Stimulated activated CD8-positive, alpha-beta memory T cell treated with anti-CD3 and anti-CD28 coated beads, Interleukin-4, amount 100 ng/mL, for 1 hour (primary cell): ENCODE measurements at places on chromosomes 2 and 18.

- DNase-seq: no peak
Measured at GRCh38 chr2:209422191-209422754, 1.6 kb upstream of the MAP2 start.

DNA sequence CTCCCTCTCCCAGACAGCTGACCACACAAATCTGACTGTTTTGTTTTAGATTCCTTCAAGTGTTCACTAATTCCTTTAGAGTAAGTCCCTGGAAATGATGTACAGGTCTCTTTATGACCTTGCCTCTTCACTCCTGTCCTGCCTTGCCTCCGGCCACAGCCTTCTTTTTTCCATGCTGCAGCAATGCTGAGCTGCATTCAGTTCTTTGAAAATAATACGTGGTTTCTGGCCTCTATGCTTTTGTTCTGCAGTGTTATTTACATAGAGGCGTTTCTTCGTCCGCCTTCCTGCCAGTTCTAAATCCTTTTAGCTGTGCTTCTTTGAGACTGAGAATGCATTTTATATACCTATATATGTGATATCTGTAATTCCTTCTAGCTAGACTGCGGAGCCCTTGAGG is 87.2 kb downstream of the PPP1R1C start:
- DNase-seq: no peak

- no peak for DNase-seq
Measured at GRCh38 chr2:18792226-18792629, 202.9 kb upstream of the NT5C1B start.

- no peak for DNase-seq
Measured at GRCh38 chr2:72924353-72925240, 7.3 kb downstream of the EMX1 start.

GRCh38 chr18:52341103-52341432 is 1.1 kb downstream of the DCC start:
- DNase-seq: no peak

GRCh38 chr2:241177526-241178334 is 10.7 kb upstream of the ANO7 start:
- no peak for DNase-seq

- no peak for DNase-seq
Measured at GRCh38 chr18:59085126-59085794, 54.4 kb upstream of the SEC11C start.

DNA sequence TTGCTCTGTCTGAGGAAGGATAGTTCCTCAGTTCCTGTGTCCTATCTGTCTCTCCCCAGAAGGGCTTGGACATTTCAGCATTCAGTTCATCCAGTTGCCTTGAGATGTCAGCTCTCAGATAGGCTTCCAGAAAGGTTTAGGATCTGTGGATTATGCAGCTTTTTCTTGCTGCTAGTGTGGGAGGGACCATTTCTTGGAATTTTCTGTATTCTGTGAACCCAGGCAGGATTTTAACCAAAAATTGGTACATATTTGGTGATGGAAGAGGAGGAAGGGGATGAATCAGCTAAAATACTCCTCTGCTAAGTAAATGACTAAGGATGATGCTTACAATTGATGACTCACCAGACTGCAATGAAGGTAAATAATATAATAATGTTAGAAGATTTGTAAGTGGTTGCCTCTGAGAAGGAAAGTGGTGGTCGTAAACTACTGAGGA is 58.6 kb upstream of the DOCK10 start:
- no peak for DNase-seq

- DNase-seq: no peak
Measured at GRCh38 chr2:6973895-6974545, 56.8 kb downstream of the RNF144A start.

GRCh38 chr2:63049211-63049969 is 1.2 kb upstream of the OTX1 start:
- DNase-seq: no peak

DNA sequence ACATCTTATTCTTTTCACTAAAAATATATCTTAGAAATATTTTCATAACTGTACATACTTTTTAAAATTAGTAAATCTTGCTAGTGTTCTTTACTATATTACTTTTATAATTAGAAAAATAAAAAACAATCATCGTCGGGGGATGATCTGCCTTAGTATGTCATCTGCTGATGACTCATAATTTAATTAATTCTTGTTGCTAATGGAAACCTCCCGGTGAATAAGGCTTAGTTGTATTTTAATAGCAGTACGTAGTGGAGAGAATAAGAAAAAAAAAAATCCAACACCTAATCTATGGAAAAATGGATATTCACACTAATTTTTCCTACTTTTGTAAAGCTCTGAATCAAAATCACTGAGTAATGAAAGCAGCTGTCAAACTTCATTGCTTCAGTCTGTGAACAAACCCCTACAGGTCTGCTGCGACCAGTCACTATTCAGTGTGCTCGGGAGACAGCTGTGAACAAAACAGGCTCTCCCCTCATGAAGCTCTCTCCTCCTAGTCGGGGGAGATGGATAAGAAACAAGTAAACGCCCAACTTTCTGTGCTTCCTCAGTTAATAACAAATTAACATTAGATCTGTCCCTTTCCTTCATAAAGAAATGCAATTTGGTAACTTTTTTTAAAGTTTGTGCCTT is 97.4 kb upstream of the UPP2 start:
- no peak for DNase-seq

DNA sequence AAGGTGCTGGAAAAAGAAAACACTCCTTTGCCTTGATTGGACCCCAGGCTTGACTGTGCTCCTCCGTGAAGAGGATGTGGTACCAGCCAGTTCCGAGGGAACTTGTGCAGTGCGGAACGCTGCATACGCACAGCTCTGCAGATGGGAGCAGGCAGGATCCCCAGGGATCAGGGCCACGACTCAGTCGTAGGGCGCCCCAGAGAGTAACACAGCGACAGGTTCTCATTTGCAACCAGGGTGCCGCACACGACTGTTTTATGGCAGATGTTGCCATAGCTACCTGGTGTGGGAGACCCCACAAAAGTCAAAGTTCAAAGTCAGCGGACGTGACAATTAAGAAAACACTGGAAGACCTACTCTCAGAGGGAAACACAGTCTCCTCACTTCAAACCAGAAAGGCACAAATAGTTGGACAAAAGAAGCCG is 779 bp downstream of the MALL start:
- no peak for DNase-seq

DNA sequence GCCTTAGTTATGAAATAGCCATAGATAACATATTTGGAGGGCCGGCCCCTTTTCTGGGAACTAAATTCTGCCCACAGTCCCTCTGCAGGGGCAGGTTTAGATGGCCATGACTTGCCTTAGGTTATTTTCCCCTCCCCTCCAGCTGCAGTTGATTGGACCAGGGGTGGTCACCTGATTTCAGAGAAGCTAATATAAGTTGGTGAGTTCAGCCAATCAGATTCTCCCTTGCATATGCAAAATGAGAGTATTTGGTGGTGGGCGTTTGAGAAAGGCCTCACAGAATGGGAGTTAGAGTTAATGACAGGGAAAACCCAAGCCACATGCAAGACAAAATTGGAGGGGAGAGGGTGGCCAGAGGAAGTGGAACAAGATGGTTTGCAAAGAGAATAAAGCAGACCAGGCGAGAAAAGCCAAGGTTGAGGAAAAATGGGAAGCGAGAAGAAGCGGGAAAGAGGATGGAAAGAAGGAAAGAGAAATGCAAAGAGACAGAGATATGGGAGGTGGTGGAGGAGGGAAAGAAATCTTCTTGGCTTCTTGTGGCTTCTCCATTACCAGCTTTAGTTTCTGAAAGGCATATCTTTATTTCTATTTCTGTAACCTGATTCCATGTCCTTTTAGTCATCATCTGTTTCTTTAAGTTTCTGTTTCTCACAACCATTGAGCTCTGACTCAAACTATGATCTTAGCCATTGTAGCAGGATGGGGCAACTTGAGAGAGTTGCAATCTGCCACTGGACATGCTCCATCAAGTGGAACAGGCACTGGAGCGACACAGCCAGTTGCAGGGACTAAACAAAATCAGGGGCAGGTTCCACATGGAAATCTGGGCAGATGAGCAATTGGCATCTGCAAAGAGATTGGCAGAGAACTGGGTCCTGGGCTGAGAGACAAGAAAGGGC is 108.1 kb upstream of the SIX3 start:
- no peak for DNase-seq

DNA sequence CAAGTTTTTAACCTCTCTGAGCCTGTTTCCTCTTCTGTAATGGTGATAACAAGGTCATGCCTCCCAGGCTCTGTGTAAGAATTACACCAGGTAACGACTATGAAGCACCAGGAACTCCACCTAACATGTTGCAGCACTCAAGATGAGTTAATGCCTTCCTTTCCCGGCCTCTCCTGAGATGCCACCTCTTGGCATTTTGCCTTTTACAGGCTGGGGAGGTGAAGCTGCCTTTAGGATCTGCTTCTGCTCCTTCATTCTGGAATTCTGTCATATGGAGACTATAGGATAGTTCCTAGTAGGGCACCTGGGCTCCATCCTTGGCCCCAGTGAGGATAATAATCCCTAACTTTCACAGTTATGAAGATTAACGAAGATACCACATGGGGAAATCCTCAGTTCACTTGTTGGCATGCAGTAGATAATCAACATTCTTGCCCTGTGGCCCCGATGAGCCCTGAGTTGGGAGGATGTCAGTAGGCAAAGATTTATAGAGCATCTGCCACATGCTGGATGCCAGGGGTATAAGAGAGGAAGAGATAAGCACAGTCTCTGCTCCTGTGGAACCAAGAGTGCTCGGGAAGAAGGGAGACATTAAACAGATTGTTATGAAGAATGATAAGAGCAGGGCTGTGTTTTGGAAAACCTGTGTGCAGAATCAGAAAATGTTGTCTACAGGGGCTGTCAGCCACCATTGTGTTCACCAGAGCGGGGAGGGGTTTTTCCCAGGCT is 43.9 kb upstream of the KCNF1 start:
- DNase-seq: no peak

GRCh38 chr2:105678346-105678745 is 66.4 kb upstream of the NCK2 start:
- DNase-seq: no peak

DNA sequence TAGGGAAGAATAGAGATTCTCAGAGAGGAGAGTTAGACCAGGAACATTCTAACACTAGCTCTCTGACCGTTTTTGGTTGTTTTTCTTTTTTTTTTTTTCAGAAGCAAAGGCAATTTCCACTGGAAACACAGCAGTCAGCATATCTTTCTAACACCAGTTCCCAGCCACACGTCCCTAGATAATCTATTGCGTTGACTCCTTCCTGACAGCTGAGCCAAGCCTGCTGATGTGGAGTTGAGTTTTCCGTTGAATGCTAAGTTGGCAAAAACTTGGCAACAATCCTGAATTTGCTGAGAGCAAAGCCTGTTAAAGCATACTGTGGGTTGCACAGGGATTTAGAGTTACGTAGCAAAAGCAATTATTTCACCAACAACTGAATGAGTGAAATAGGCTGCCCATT is 19.3 kb downstream of the GAD1 start:
- no peak for DNase-seq

GRCh38 chr2:198587240-198587639 is 782.8 kb downstream of the PLCL1 start:
- no peak for DNase-seq

GRCh38 chr2:235463893-235464292 is 29.9 kb upstream of the AGAP1 start:
- no peak for DNase-seq

- no peak for DNase-seq
Measured at GRCh38 chr2:70785137-70785911, 5.1 kb downstream of the FIGLA start.

DNA sequence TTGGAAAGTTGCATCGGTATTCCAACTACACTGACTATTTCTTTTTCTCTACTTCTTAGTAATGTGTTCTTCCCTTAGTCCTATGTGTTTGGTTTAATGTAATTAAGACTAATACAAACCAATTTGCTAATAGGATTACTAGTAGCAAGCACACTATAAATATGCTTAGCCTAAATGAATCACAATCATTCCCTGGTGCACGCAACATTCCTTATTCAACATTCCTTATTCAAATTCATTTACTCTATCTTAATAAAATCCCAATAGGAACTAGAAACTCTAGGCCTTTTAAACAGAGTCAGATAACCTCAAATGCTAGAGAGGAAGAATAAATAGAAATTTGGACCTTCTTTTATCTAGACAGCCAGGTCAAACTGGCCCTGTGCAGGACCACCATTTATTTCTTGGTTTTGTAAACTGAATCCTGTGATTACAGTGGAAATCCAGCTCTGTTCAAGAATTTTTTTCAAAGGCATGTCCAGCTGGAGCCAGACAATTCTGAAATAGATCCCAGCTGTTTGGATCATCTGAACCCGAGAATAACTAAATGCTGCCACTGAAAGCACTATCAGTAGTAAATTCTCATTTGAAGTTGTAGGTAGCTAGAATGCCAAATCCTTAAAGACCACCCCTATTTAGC is 103.1 kb downstream of the PPP1R1C start:
- no peak for DNase-seq

- DNase-seq: no peak
Measured at GRCh38 chr2:222318026-222318711, 19.4 kb upstream of the PAX3 start.

- no peak for DNase-seq
Measured at GRCh38 chr2:81734981-81735380, 1430.4 kb upstream of the LRRTM1 start.

- no peak for DNase-seq
Measured at GRCh38 chr2:176291809-176292283, 22.6 kb downstream of the MTX2 start.

DNA sequence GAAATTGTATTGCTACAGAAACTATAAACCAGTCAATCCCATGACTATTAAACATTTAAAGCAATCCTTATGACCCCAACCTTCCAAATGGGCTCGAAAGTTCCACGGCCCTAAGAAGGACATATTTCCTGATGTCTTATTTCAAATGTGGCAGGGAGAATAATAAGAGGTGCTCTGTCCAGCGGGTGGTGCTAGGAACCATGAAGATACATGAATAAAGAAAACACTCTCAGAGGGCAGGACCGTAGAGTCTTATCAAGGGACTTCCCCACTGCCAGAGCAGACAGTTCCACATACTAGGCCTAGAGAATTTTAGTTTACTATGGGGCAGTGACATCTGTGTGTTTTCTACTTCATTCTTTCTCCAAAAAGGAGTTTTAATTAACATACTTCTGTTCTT is 187.1 kb upstream of the PIK3C3 start:
- DNase-seq: no peak

GRCh38 chr2:180472133-180472532 is 465.0 kb upstream of the CWC22 start:
- DNase-seq: no peak

DNA sequence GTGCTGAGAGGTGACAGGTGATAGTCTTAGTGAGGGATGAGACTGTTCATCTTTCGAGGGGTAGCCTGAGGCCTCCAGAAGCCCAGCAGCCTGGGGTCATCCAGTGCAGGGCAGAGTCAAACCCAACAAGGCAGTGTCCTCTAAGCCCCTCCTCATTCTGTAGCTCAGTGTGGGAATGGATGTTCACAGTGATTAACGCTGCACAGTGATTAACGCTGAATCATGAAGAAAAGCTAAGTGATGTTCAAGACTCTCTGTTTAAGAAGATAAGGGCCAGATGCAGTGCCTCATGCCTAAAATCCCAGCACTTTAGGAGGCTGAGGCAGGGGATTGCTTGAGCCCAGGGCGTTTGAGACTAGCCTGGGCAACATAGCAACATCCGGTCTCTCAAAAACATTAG is 56.3 kb upstream of the LAPTM4A start:
- no peak for DNase-seq

- no peak for DNase-seq
Measured at GRCh38 chr2:240904216-240905175, 1.6 kb upstream of the CROCC2 start.
